ENCODE measurements at places on chromosomes 2 and 18.
A peak's percentile ranks its signal among the peaks of the same experiment; 100 is the strongest.

- DNase-seq, result no peak
Observed at GRCh38 chr2:171134624-171135230, 26.0 kb downstream of the TLK1 start.

DNA sequence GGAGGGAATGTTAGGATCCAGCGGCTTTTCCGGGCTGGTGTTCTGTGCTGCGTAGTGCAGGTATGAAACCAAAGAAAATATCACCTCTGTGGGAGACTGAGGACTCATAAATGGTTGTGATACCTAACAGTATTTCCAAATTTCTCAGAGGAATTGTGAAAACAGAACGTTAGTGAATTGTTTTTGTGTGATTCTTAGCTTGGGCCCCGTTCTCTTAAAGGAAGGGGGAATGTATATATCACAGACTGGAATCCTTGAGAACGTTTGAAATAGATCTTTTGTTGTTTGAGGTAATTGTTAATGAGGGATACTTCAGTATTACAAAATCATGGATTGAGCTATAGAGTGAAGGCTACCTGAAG lies 834 bp downstream of the ZNF638 start:
- DNase-seq, result no peak

- peak; percentile 42 for DNase-seq
Observed at GRCh38 chr2:8805278-8806210, 31.9 kb downstream of the KIDINS220 start.

- DNase-seq, result no peak
Observed at GRCh38 chr2:25743132-25743830, 69.9 kb upstream of the DTNB start.

DNA sequence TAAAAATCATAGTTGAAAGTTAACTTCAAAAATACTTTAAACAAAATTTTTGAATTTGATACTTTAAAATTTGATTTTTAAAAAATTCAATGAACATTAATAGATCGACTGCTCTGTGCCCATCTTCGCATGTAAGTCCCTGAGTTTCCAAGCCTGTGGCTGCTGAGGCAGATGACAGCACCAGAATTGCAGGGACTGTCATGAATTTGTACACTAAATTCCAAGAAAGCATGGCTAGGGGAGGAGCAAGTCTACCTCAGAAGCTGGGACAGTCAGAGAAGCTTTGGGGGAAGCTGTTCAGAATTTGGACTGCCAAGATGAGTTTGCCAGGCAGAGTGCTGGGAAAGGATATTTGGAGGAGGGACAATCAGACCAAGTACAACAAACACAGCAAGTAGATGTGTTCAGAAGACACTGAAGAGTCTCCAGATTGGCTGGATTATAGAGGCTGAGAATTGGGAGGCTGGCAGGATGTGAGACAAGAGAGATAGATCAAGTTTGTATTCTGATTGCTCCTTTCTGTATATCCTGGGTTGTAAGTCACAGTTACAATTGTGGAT lies 79.0 kb downstream of the ASXL3 start:
- DNase-seq, result no peak

Data from NCI-H2029 treated with DMSO at 0.1 percent for 48 hours (cell line).